ENCODE measurements at places on chromosomes 5 and 9.

DNA sequence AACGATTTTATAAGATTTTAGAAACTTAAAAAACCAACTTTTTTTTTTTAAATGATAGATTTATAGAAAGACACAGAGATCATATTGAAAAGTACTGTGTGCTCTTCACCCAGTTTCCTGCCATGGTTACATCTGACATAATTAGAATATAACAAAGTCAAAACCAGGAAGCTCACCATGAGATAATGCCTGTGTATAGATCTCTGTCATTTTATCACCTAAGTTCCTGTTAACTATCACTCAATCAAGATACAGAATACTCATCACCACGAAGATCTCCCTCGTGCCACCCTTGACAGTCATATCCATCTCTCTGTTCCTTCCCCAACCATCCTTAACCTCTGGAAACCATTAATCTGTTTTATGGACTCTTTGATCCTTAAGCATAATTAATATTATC, 39.1 kb downstream of the POC5 start:
- no peak for DNase-seq

GRCh38 chr5:27392716-27393115, 354.3 kb upstream of the CDH9 start:
- DNase-seq: no peak

DNA sequence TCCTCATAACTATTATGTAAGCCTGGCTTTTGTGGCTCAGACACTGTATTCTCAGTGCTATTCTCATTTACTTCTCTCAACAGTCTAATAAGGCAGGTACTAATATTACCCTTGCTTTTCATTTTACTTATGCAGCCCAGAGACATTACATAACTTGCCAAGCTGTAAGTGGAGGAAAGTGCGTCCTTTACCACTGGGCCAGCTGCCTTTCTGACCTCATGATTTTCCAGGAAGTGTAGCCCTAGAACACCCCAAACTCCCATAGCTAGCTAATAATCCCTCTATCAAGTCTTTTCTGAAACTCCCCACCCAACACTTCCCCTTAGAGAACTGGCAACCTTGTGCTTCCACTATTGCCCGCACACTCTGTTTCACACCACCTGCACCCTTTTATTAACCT, 192.9 kb upstream of the HMHB1 start:
- DNase-seq: no peak

- no peak for DNase-seq
These were observed 395.9 kb downstream of the DTWD2 start for GRCh38 chr5:118592229-118593002.

GRCh38 chr9:98943682-98944056, at the start of gene COL15A1:
TSS of gene COL15A1 (plus strand) at chr9:98943907. CDS start at chr9:98944062, 155 bp downstream.
- peak; percentile 22 for DNase-seq

DNA sequence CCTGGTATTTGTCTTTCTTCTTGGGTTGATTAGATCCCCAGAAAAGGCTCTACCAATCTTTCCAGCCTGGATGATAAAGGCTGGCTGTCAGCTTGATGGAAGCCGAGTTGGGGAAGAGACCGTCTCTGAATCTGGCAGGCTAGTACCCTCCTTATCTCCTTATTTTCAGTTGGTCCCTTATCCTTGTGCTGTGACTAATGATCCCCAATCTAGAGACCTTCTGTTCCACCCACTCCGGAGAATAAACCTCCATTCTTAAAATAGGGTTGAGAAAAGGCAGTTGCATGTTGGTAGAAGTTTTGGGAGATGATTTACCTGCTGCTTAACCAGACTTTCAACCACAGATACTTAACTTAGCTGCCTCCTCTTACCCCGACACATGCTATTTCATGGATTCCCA, 52.3 kb downstream of the PRKACG start:
- no peak for DNase-seq

GRCh38 chr9:87570000-87570908, 72.6 kb downstream of the DAPK1 start:
- DNase-seq: no peak

DNA sequence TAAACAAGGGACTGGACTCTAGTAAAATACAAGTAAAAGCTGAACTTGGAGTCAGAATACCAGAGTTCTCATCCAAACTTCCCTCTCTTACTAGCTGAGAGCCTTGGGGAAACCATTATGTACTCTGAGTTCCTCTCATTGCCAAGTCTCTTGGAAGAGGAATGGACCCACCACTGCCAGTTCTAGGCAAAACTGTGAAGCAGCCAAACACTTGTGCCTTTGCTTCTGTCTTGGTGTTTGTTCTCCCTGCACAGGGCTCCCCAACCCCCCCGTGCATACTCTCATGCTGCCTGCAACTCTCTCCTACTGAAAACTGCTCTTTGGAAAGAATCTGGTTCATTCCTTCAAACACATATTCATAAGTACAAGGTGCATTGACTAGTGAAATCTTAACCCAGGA, 102.6 kb downstream of the PDZD2 start:
- DNase-seq: no peak

DNA sequence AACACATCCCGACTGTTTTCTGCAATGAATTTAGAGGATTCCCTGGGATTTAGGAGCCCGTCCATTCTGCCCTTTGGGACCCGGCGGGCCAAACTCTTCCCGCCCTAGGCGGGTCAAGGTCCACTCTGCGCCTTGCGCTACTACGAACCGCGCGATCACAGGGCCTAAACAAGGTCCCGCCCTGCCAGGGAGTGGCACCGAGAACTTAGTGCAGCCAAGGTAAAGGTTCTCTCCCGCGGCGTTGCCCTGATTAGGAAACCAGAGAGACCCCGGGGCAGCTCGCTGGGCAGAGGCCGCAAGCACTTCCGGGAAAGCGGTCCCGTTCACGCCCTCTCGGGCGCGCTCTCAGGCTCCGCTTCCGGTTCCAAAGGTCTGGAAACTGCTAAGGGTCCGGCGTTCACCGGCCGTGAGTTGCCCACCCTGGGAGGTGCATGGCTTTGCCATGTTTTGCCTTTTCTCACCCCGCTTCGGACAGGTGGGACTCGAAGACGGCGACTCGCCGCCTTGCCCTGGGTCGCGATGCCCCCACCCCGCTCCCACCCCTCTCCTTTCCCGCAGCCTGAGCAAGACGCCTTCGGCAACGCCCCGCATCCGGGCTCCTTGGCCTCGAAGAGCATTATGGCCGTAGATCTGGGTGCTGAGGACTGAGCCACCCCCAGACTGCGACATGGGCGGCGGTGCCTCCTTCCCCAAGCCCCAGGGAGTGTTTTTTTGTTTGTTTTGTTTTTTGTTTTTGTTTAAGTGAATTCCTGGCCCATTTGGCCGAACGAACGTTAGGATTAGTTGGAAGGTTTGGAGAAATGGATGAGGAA, 23.4 kb downstream of the HNRNPK start:
- peak; percentile 73 for DNase-seq

DNA sequence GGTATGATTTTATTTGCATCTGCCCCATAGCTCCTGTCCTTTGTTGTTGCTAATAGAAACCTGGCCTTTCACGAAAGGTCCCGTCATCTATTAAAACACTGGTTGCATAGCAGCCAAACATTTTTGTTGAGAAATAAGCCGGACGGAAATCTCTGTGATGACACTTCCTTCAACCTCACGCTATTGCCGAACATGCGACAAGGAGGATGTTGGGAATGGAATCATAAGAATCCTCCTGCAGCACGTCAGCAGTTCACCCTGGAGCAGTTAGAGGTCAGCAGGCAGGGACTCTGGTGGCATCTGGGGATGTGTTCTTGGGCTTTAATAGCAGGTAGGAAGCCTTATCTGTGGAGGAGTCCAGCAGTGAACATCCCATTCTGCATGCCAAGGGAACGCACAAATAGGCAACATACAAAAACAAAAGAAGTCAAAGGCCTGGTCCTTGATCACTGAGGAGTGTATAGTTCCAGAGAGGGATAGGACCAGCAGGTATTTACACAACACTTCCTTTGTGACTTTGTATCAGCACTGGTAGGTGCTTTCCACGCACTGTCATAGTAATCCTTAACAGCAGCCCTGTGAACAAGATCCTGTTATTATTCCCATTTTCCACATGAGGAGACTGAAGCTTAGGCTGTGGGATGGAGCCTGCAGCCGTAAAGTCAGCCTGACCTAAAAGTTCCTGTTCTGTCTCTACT, 33.4 kb downstream of the ARHGAP26 start:
- no peak for DNase-seq

DNA sequence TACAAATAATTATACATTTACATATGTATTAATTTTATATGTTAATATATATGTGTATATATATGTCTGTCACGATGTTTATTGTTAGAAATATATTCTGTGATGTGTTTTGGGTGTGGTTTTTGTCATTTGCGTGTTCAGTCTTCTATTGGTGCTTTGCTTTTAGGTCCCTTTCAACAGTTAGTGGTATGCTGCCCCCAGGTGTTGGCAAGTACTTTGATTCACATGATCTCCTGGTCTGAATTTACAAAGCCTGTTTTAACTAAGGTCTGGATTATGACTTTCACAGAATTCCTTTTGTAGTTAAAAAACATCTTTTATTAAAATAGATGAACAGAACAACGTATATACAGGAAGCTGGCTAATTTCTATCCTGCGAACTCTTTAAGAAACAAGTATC, 271.5 kb downstream of the CCDC171 start:
- peak; percentile 25 for DNase-seq

DNA sequence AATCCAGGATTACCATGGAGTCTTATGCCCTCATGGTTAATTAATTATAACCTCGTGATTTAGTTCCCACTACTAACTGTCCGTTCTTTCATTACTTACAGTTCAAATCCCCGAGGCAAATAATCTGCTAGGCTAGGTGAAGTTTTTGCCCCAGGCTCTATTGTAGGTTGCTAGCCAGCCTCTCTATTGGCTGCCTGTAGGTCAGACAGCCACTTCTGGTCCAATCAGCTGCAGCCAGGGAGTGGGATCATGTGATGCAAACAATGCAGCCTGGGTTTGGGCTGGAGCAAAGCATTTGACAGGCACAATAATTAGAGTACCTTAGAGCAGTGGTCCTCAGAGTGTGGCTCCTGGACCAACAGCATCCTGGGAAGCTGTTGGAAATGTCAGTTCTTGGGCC, 17.7 kb downstream of the TMEM252 start:
- no peak for DNase-seq

- no peak for DNase-seq
These were observed 69.6 kb downstream of the PDE8B start for GRCh38 chr5:77280036-77280435.

- no peak for DNase-seq
These were observed 273.3 kb upstream of the ANKRD55 start for GRCh38 chr5:56506211-56506965.

Measured in NCI-H1105 (cell line).